ENCODE measurements at places on chromosomes 1 and 21.

DNA sequence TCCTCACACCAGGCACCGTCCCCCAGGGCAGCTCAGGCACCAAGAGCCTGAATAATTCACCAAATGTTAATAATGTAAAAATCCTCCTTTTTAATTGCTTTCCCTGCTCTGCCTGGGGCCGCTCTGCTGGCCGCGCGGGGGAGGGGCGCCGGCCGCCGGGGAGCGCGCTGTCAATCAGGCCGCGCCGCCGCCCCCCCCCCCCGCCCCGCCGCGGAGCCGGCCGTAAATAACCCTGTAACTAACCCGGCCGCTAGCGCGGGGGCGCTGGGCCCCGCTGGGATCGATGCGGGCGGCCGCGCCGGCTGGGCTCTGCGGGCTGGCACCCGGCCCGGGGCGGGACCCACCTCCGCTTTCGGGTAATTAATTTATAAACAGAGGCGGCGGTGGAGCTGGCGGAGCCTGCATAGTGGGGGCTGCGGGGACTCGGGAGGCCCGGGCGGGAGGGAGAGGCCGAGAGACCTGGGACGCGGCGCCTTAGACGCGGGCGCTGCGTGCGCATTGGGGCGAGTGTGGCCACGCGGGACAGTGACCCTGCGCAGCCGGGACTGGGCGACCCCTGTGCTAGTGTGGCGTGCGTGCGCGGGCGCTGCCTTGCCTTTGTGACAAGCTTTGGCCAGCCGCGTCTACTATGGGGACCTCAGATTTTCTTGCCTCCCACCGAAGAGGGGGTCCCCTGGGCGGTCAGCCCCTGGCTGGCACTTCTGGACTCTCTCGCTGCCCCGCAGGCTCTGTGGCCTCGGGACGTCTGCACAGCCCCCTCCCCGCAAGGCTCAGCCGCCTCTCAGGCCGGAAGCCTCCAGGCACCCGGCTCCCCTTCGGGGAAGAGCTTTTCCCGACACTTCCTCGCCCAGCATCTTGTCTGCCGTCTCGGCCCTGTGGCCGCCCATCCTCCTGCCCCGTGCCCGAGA lies 16.6 kb downstream of the SAMD11 start:
- no peak for DNase-seq

DNA sequence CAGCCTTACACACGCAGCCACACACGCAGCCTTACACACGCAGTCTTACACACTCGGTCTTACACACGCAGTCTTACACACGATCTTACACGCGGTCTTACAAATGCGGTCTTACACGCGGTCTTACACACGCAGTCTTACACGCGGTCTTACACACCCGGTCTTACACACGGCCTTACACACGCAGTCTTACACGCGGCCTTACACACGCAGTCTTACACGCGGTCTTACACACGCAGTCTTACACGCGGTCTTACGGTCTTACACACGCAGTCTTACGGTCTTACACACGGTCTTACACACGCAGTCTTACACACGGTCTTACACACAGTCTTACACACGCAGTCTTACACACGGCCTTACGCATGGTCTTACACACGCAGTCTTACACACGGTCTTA lies 111.9 kb downstream of the PRDM16 start:
- no peak for DNase-seq

DNA sequence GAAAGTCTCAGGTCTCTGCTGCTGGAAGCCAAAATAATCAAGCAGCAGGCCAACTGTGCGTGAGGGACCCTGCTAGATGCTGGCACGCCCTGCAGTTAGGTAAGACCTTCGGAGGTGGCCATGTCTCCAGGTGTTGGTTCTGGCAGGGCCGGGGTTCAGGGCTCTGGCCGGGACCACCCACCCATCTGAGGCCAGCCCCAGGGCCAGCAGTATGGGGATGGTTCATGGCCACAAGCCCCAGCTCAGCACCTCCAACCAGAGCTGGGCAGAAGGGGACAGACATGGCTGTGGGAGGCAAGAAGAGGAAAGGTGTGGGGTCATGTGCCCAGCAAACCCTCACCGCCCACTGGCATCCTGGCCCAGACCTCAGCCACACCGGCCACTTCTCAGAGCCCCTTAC lies 23.3 kb downstream of the LRP8 start:
- no peak for DNase-seq

DNA sequence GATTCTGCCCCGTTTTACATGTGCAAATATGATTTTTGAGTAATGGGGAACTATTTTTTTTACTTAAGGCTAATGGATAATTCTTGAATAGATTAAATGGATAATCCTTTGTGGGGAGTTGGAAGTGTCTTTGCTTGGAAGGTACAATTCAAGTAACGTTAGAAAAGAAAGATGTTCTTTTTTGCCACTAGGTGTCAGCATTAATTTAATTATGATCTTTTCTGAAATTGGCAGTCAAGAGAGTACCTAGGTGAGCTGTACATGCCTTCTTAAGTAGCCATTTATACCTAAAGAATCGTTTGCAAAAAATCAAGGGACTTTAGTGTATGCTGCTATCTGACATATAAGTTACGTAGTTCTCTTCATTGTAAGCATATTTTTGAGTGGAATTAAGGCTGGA lies 2.2 kb downstream of the FBXO28 start:
- no peak for DNase-seq

- no peak for DNase-seq
Measured at GRCh38 chr1:18319099-18319498, 161.6 kb upstream of the KLHDC7A start.

DNA sequence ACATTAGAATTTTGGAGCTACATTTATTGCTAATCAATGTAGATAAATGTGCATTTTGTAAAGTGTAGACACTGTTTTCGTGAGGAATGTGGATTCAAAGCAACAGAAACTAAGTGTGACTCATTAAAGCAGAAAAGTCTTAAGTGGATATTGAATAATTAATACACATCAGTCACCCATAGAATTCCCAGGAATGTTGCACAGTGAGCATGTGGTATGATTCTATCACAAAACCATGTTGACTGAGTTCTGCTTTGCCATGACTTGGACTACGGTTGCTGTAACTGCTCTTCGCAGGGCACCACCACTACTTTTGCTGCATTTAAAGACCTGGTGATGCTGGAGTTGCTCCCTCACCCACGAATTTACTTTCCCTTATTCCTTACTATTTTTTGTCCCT lies 471.8 kb downstream of the KCNT2 start:
- DNase-seq: no peak

- DNase-seq: no peak
Measured at GRCh38 chr1:171664976-171665375, 12.5 kb upstream of the MYOC start.

All from stimulated activated CD4-positive, alpha-beta T cell treated with anti-CD3 and anti-CD28 coated beads, Interleukin-1b, Interleukin-23, amount 100 ng/mL, for 1 hour (primary cell).